ENCODE measurements at places on chromosomes 6 and 20. TPM values are rescaled to one million over a fixed set of nuclear protein-coding genes. Genes with fewer than 3 reads are reported as not detected.
A peak's percentile ranks its signal among the peaks of the same experiment; 100 is the strongest.

Gene C2
- total RNA-seq = 1.3 TPM

Gene SLC29A1
- total RNA-seq = 12.2 TPM

Gene HSPA12B
- not detected for total RNA-seq

- H3K36me3 ChIP-seq = no peaks in the 10 kb centered on the region
- 0 out of 2 replicates have a peak, but pooled peaks cover 4% of the 10 kb centered on the region for H3K4me1 ChIP-seq
- no peaks in the 10 kb centered on the region for H3K27me3 ChIP-seq
- DNase-seq = no peak
- no peak overlapping the region for H3K27ac ChIP-seq
- no peak overlapping the region for H3K4me3 ChIP-seq
Measured at GRCh38 chr20:8470156-8470555, 338.1 kb downstream of the PLCB1 start.

Gene CLDN20
- not detected for total RNA-seq

DNA sequence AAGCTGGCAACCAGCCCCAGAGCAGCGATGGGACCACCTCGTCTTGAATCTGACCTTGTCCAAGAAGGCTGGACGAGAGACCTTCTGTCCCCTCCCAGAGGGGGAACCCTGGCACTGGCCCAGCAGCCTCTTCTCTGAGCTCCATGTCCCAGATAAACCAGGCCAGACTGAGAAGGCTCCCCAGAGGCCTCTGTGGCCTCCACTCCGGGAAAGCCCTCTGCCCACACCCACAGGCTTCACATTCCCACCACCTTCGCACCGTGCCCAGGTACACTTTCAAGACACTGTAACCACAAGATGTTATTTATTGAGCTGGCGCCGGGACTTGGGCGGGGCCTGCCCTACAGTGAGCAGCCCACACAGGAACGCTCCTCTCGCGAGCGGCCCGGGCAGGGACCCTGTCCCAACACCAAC lies 33.2 kb downstream of the ADA start:
- DNase-seq = no peak
- no peak overlapping the region for H3K4me3 ChIP-seq
- H3K27ac ChIP-seq = no peak overlapping the region
- no peaks in the 10 kb centered on the region for H3K36me3 ChIP-seq
- no peaks in the 10 kb centered on the region for H3K27me3 ChIP-seq
- H3K4me1 ChIP-seq = no peaks in the 10 kb centered on the region

- H3K36me3 ChIP-seq = no peaks in the 10 kb centered on the region
- DNase-seq = peak; percentile 45
Measured at GRCh38 chr6:31453259-31453658, 44.7 kb upstream of the MICB start.

DNA sequence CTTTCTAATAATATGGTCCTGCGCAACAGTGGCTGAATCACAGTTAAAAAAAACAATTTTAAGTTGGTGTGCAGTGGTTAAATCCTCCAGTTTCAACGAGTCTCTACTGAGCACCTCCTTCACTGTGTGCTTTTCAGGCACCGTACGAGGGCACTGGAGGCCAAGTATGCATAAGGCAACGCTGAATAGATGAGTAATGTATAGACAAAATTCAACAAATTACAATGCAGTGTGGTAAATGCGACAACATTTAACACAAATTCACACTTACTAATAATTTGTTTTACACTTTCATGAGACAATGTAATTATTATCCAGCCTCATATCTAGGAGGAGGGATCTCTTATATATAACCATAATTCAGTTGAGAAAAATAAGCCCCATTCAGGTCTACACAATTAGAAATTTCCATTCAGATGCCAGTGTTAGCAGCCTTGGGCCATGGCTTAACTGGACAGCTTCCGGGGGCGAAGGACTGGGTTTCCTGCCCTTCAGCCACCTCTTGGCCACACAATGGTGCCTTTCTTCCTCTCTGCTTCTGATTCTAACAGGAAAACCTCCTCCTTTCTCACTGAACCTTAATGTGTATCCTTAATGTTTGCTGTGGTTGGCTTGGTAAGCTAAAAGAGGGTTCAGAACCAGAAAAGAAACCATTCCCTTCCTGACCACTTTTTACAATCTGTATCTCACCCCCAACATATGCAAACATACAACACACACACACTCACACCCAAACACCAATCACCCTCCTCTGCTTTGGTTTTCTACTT lies 51.9 kb downstream of the B4GALT5 start:
- H3K4me3 ChIP-seq = no peak overlapping the region
- no peak for DNase-seq
- H3K27me3 ChIP-seq = no peaks in the 10 kb centered on the region
- H3K4me1 ChIP-seq = peaks cover 24% of the 10 kb centered on the region

DNA sequence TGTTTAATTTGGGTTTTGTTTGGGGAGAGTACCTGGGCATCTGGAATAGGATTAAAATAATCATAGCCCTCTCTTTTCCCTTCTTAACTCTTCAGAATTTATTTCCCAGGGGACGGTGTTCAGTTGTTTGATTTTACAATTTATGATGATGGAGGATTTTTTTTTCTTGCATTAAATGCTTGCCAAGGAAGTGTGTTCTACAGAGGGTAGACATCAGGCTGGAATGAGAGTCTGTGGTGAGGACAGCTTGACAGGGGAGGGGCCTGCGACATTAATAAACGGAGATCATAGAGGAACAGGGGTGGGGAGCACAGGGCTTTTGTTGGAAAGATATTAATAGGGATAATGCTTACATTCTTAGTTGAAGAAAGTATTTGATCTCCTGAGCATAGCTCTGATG lies 297.5 kb downstream of the CLIC5 start:
- H3K4me1 ChIP-seq = peaks cover 28% of the 10 kb centered on the region
- no peak overlapping the region for H3K4me3 ChIP-seq
- DNase-seq = no peak
- no peak overlapping the region for H3K27ac ChIP-seq

Gene CPXM1
- not detected for total RNA-seq

GRCh38 chr6:29734046-29735018 lies 11.1 kb downstream of the HLA-F start:
- no peak overlapping the region for H3K27ac ChIP-seq
- H3K4me1 ChIP-seq = no peaks in the 10 kb centered on the region
- DNase-seq = no peak
- H3K4me3 ChIP-seq = no peak overlapping the region

- DNase-seq = no peak
- H3K27me3 ChIP-seq = peaks cover 3% of the 10 kb centered on the region
- no peak overlapping the region for H3K4me3 ChIP-seq
- no peaks in the 10 kb centered on the region for H3K36me3 ChIP-seq
- H3K4me1 ChIP-seq = no peaks in the 10 kb centered on the region
- no peak overlapping the region for H3K27ac ChIP-seq
Measured at GRCh38 chr6:89379281-89379680, 26.8 kb upstream of the UBE2J1 start.

DNA sequence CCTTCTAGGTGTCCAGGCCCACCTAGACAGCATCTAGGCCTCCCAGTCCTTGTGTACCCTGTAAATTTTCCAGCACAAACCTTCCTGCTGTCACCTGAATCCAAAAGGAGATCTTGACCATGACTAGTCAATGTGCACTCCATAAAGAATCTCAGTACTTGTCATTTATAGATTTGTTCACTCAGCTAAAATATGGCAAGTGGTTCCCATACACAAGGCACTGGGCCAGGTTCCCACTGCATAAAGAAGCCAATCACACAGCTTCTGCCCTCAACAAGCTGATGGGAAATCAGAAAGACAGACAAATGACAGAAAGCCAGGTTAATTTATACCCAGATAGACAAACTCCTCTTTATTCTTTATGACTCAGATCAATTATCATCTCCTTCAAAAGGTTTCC lies 526.8 kb downstream of the CD83 start:
- no peaks in the 10 kb centered on the region for H3K27me3 ChIP-seq
- no peak overlapping the region for H3K4me3 ChIP-seq
- no peaks in the 10 kb centered on the region for H3K36me3 ChIP-seq
- 0 out of 2 replicates have a peak, but pooled peaks cover 2% of the 10 kb centered on the region for H3K4me1 ChIP-seq
- DNase-seq = no peak

Gene FITM2
- total RNA-seq = 9.9 TPM

Gene SLC22A2
- total RNA-seq = not detected

DNA sequence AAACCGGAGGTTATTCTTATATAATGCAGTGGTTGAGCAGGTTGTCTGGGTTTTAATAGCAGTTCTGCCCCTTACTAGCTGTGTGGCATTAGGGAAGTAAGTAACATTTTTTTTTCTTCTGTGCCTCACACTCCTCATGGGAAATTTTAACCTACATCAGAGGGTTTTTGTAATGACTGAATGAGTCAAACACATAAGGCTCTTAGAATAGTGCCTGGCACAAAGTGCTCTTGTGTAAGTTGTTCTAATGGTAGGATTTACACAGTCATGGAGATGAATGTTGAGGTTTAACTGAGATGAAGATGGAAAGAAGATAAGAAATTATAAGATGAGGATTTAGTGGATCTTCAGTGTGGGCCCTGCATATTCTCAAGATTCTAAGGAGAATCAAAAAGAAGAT lies 68.4 kb upstream of the PHIP start:
- H3K27me3 ChIP-seq = no peaks in the 10 kb centered on the region
- no peaks in the 10 kb centered on the region for H3K4me1 ChIP-seq
- no peak overlapping the region for H3K27ac ChIP-seq
- no peak for DNase-seq

Gene NT5DC1
- total RNA-seq = 1.8 TPM

DNA sequence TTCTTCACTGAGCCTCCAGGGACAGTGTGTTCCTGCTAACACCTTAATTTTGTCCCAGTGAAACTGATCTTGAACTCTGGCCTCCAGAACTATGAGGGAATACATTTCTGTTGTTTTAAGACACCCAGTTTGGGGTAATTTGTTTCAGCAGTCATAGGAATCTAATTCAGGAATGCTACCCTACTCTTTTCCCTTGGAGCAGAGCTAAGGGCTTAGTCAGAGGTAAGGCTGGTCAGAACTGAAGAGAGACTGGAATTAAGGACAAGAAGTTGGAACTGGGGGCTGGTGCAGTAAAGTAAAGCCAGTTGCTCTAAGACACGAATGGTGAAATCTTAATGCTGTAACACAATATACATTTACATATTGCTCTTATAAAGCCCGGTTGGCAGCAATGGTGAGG lies 809.7 kb downstream of the MAFB start:
- peak overlapping the region; percentile 19 for H3K27ac ChIP-seq
- no peaks in the 10 kb centered on the region for H3K27me3 ChIP-seq
- peaks cover 16% of the 10 kb centered on the region for H3K4me1 ChIP-seq
- H3K36me3 ChIP-seq = no peaks in the 10 kb centered on the region

GRCh38 chr6:135318738-135319469 lies 137.8 kb downstream of the MYB start:
- H3K36me3 ChIP-seq = peaks cover 3% of the 10 kb centered on the region
- no peak overlapping the region for H3K27ac ChIP-seq
- DNase-seq = no peak
- no peak overlapping the region for H3K4me3 ChIP-seq
- H3K27me3 ChIP-seq = no peaks in the 10 kb centered on the region
- no peaks in the 10 kb centered on the region for H3K4me1 ChIP-seq

GRCh38 chr6:144343701-144344428 lies 58.7 kb downstream of the UTRN start:
- H3K4me1 ChIP-seq = peaks cover 43% of the 10 kb centered on the region
- no peaks in the 10 kb centered on the region for H3K27me3 ChIP-seq
- no peaks in the 10 kb centered on the region for H3K36me3 ChIP-seq
- DNase-seq = no peak
- H3K27ac ChIP-seq = no peak overlapping the region

GRCh38 chr6:111943726-111944125 lies 70.5 kb upstream of the FYN start:
- no peak overlapping the region for H3K27ac ChIP-seq
- peaks cover 4% of the 10 kb centered on the region for H3K4me1 ChIP-seq
- no peak overlapping the region for H3K4me3 ChIP-seq
- DNase-seq = no peak
- no peaks in the 10 kb centered on the region for H3K36me3 ChIP-seq

- H3K27me3 ChIP-seq = no peaks in the 10 kb centered on the region
- no peaks in the 10 kb centered on the region for H3K4me1 ChIP-seq
- H3K36me3 ChIP-seq = no peaks in the 10 kb centered on the region
- no peak overlapping the region for H3K4me3 ChIP-seq
Measured at GRCh38 chr20:39395478-39396291, 433.5 kb downstream of the DHX35 start.

Gene PXDC1
- 167 TPM for total RNA-seq

GRCh38 chr6:119215309-119215708 lies 134.3 kb downstream of the MAN1A1 start:
- H3K36me3 ChIP-seq = no peaks in the 10 kb centered on the region
- no peak for DNase-seq
- no peaks in the 10 kb centered on the region for H3K4me1 ChIP-seq
- no peak overlapping the region for H3K27ac ChIP-seq
- H3K4me3 ChIP-seq = no peak overlapping the region
- no peaks in the 10 kb centered on the region for H3K27me3 ChIP-seq

GRCh38 chr6:77620278-77620882 lies 32.5 kb upstream of the MEI4 start:
- no peaks in the 10 kb centered on the region for H3K36me3 ChIP-seq
- H3K27me3 ChIP-seq = no peaks in the 10 kb centered on the region
- no peak overlapping the region for H3K4me3 ChIP-seq
- no peaks in the 10 kb centered on the region for H3K4me1 ChIP-seq

Gene SUMO4
- total RNA-seq = 6.3 TPM

GRCh38 chr6:154394571-154394970 lies 38.0 kb upstream of the IPCEF1 start:
- no peak overlapping the region for H3K27ac ChIP-seq
- H3K27me3 ChIP-seq = 0 out of 2 replicates have a peak, but pooled peaks cover 3% of the 10 kb centered on the region
- H3K4me1 ChIP-seq = 0 out of 2 replicates have a peak, but pooled peaks cover 9% of the 10 kb centered on the region
- no peaks in the 10 kb centered on the region for H3K36me3 ChIP-seq
- no peak for DNase-seq
- H3K4me3 ChIP-seq = no peak overlapping the region

DNA sequence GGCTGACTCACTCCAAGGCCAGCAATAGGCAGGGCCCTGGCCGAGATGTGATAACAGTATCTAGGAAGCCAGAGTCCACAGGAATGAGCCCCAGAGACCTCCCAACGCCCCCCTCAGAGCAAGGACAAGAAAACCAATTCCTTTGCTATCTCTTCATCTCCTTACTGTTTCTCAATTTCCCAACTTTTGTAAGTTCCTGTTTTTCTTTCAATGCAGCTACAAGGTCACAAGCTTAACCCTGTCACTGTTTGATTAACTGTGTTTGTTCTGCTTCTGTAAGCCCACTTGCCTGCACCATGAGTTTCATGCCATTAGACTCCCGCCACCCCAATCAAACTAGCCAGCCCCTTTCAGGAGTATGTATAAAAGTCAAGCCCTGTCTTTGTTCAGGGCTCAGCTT lies 3.5 kb downstream of the FKBP1C start:
- no peaks in the 10 kb centered on the region for H3K27me3 ChIP-seq
- H3K4me3 ChIP-seq = no peak overlapping the region
- H3K4me1 ChIP-seq = no peaks in the 10 kb centered on the region

- no peak for DNase-seq
- peaks cover 22% of the 10 kb centered on the region for H3K27me3 ChIP-seq
- H3K4me3 ChIP-seq = no peak overlapping the region
- H3K36me3 ChIP-seq = no peaks in the 10 kb centered on the region
Measured at GRCh38 chr6:39231521-39232243, 2.4 kb upstream of the KCNK5 start.
